ENCODE measurements at places on chromosomes 12 and 14.

DNA sequence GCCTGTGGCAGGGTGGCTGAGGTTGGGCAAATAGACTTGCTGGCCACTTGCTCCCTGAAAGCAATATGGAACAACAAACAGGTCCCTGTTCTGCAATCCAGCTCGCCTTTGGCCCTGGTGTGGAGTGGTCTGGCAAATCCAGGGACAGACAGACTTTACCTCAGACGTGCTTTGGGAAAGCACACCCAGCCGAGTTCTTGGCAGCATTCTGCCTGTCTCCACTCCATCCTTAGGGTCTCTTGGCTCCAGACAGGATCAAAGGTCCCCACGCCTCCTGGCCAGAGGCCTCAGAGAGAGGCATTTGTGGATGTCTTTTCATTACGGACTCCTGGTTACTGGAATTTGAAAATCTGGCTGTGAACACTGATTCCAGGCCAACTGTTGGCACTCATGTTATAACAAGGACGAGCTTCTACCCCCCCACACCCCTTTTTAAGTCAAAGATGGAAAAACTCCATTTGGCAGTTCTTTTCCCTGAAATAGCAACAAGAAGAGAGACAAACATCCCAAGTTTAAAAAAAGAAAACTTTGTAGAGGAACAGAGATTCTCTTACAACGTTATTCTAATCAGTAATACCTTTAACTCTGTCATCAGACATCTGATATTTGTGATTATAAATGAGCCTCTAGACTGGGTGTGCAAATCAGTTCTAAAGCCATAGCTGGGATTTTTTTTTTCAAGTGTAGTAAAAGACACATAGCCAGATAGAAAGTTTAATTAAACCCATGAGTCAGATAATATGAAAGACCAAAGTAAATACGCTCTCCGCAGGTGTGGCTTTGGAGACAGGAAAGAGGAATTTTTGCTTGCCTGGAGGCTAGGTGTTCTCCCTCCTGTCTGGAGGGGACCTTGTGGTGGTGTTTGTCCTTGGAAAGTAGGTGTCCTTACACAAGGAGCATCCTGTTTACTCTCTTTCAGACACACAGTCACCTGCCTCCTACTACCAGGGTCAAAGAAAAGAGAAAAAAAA, 60.7 kb downstream of the GALNT8 start:
- DNase-seq: no peak

DNA sequence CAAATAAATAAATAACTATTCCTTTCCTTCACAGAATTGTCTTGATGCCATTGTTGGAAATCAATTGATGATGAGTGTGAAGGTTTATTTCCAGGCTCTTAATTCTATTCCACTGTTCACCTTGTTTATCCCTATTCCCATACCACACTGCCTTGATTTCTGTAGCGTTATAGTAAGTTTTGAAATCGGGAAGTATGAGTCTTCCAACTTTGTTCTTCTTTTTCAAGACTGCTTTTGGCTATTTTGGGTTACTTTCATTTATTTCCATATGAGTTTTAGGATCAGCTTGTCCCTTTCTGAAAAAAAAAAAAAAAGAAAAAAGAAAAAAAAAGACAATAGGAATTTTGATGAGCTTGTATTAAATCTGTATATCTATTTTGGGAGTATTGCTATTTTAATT, 9.3 kb upstream of the CDK2AP1 start:
- no peak for DNase-seq

GRCh38 chr12:55830601-55831446, 1.4 kb upstream of the DNAJC14 start:
- DNase-seq: peak; percentile 81

GRCh38 chr14:27372771-27373170, 774.9 kb upstream of the NOVA1 start:
- no peak for DNase-seq

- DNase-seq: peak; percentile 53
Observed at GRCh38 chr12:22334410-22335100, at the start of gene ST8SIA1. TSS of gene ST8SIA1 (minus strand) at chr12:22334707. CDS start at chr12:22334232, 475 bp downstream.

DNA sequence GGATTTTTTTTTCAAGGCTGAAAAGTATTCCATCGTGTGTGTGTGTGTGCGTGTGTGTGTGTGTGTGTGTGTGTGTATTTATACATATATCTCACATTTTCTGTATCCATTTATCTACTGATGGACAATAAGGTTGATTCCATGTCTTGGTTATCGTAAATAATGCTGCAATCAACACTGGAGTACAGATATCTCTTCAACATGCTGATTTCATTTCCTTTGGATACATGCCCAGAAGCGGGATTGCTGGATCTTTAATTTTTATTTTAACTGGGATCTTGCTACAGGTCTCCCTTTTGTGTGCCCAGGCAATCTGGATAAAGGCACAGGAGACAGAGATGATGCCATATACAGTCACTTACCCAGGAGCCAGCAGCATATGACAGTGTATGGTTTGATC, 338.1 kb downstream of the SOX5 start:
- no peak for DNase-seq

GRCh38 chr12:112131686-112132085, 6.3 kb downstream of the TRAFD1 start:
- DNase-seq: no peak

DNA sequence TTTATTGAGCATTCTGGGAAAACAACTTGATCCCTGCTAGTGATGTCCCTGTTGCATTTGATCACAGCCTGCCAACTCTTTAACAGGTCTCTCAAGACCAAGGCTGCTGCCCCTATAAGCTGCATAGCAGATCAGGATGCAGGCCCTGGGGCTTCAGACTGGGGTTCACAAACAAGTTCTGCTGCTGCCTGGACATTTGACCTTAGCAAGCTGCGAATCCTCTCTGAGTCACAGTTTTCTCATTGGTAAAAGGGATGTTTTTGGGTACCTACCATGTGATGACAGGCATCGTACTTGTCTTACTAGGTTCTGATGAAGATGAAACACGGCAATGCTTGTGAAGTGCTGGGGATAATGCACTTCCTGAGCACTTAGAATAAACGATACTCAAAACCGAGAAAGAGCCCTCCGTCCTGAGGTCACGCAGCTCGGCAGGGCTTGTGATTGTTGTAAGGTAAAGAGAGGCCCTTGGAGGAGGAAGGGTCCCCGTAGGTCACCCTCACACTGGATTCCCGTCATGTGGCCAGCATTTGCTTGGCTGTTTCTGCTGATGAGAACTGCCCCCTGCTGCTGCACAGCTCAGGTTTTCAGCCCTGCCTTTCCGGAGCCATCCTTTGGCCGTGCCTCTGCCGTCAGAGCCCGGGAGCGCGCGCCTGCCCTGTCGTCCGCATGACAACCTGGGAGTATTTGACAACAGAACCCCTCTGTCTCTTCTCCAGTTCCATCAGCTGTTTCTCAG, 39.1 kb downstream of the TSPAN9 start:
- no peak for DNase-seq

- no peak for DNase-seq
Observed at GRCh38 chr14:37118673-37119366, 53.6 kb downstream of the SLC25A21 start.

GRCh38 chr14:104515811-104516780, 63.5 kb upstream of the C14orf180 start:
- DNase-seq: no peak

DNA sequence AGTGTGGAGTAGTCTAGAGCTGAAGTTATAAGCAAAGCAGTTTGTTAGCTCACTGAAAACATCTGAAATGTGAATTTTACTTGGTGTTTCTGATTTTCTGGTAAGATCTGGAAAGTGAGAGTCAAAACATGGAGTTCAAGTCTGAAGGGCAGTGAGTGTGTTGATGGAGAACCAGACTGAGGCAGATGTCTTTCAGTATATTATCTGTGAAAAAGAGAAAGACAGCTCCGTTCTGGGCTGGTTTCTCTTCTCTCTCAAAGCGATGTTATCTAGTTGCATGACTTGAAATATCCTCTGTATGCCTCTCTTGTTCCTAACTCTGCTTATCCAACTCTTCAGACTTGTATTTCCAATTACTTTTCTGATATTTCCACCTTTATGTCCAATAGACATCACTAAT, 381.9 kb upstream of the RGS6 start:
- no peak for DNase-seq

GRCh38 chr12:59650588-59651228, 54.9 kb downstream of the SLC16A7 start:
- no peak for DNase-seq

DNA sequence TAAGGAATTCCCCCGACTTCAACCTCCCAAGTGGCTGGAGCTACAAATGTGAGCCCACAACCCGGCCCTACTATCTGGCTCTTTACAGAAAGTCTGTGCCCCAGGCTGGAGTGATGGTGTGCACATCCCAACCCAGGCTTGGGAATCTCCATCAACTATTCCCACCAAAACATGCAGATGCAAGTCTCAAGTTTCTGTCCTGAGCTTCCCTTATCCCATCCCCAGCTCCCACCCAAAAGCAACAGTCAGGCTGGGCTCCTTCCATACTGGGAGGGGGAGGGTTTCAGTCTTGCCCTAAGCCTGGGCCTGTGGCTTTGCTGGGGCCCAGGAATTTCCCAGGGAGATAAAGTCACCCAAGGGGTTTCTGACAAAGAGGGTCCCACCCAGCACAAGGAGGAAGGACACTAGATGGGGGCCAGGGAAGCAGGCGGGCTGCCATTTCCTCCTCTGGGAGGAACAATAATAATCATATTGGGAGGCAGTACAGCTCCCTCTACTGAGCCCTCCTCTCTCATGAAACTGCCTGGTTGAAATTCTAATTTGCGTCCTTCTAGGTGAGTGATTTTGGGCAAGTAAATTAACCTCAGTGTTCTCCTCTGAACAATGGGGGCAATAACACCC, 8.0 kb downstream of the SLC8B1 start:
- DNase-seq: no peak

- no peak for DNase-seq
Observed at GRCh38 chr14:91595736-91596135, 85.6 kb upstream of the PPP4R3A start.

- DNase-seq: no peak
Observed at GRCh38 chr14:66242001-66242400, 244.2 kb upstream of the CCDC196 start.

- peak; percentile 47 for DNase-seq
Observed at GRCh38 chr14:78902010-78902623, 731.9 kb downstream of the NRXN3 start.

DNA sequence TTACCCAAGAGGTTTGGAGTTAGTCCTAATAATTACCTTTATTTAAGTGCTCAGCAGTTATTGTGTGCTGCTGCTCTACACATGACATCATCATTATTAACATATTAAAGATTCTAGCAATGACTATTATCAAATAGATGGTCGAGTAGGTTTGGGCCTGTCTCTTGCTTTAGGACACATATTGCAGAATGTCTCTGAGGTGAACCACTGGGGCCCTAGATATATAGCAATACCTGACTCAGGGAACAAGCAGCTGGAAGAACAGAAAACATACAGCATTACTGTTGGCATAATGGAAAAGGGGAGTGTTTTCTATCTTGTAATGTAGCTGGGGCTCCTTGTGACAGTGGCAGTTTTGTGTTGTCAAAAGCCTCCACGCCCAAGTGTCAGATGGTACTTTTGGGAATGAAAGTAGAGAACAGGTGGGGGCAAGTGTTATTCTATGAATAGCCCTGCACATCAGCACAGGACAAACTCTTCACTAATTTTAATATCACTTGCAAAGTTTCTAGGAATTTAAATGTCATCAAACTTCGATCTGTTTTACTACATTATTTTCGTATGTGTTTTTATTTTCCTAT, 54.6 kb downstream of the C12orf56 start:
- DNase-seq: no peak

Data from iPS-NIHi11 (cell line).